ENCODE measurements at places on chromosomes 2 and 18.
A peak's percentile ranks its signal among the peaks of the same experiment; 100 is the strongest.

GRCh38 chr2:26563686-26564085, 77.5 kb downstream of the CIB4 start:
- DNase-seq, result no peak

GRCh38 chr2:144099340-144099739, 420.6 kb downstream of the ZEB2 start:
- DNase-seq, result no peak

DNA sequence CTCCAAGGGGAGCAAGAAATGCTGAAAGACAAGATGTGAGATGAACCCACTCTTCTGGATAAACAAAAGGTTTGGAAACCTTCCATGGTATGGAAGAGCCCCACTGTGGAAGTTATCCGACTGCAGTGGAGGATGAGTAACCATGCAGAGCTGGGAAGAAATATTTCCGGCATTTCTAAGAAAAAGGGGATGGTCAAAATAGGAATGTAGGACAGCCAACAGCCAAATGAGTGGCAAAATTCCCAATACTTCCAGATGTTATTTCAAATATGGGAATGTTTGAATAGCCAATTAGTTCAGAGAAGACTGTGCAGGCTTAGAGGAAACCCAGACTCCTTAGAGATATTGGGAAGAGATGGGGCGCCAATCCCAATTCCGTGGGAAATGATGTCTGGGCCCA, 246.8 kb downstream of the RAD51AP2 start:
- DNase-seq, result no peak

- DNase-seq, result peak; percentile 11
Measured at GRCh38 chr2:111199840-111200239, 79.1 kb downstream of the BCL2L11 start.

- no peak for DNase-seq
Measured at GRCh38 chr2:235371018-235371417, 122.8 kb upstream of the AGAP1 start.

DNA sequence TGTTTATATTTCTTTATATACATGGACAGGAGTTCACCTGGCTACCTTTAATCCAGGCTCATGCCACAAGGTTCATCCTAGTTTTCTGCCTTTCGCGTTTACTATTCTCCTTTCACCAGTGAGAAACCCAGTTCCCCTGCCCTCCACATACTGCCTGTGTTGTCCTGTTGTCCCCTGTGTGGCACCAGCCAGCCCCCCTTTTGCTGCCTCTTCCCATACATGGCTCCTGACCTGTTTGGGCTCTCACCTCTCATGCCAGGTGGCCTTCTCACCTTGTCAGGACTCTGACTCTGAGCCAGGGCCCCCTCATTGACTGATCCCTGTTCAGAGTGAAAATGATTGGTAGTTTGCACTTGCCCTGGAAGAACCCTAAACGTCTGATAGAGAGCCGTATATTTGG, 13.6 kb downstream of the ASB1 start:
- DNase-seq, result no peak

- no peak for DNase-seq
Measured at GRCh38 chr2:214904634-214905033, 95.2 kb upstream of the BARD1 start.

DNA sequence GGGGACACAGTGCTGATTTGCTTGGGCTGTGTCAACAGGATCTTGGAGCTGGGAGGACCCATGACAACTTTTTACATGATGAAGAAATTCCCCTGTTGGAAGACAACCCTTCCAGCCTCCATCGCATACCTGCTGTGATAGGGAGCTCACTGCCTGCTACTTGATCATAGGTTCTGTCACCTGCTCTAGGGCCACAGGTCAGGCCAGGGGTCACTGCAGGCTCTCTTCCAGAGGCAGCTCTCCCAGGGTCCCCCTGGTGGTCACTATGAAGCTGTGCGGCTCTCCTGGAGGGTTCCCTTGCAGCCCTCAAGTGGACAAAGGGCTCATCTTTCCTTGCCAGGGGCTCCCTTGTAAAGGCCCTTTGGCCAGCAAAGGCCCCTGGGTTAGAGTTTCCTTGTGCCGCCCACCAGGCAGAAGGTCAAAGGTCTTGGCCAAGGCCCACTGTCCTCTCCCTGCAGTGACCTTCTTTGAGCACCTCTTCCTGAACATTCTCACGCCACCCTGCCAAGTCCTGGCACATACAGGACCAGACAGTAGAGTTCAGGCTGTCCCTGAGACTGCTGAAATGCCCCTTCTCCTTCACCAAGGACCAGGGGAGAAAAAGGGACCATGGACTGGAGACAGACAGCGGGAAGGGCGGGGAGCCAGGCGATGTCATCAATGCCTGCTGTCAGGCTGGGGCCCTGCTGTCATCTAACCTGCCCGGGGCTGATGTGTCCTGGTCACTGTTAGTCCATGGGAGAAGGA, 345.1 kb downstream of the DYSF start:
- DNase-seq, result peak; percentile 27

DNA sequence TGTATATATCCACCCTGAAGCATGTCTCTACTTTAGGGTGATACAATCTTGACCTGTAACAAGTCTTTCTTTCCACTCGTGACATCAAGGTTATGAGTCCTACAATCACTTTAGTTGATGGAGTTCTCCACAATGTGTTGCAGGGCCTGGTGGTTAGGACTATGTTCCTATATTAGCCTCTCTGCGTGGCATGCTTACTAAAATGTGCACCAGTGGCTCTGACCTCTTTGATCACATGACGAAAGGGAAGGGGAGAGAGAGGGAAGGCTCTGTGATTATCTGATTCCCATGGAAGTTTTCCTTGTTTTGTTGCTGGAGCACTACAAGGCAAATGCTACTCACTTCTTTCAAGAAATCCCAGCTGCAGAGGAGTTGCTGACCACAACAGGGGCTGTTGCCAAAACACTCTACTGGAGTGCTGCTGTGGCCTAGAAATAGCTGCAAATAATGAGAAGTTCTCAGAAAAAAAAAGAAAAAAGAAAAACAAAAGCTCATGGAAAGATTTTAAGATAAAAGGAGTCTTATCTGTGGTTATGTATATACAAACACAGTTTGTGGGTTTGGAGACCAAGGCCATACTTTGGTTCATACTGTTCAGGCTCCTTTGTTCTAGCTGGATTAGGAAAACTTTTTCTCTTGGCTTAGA, 272.8 kb upstream of the MMADHC start:
- no peak for DNase-seq

DNA sequence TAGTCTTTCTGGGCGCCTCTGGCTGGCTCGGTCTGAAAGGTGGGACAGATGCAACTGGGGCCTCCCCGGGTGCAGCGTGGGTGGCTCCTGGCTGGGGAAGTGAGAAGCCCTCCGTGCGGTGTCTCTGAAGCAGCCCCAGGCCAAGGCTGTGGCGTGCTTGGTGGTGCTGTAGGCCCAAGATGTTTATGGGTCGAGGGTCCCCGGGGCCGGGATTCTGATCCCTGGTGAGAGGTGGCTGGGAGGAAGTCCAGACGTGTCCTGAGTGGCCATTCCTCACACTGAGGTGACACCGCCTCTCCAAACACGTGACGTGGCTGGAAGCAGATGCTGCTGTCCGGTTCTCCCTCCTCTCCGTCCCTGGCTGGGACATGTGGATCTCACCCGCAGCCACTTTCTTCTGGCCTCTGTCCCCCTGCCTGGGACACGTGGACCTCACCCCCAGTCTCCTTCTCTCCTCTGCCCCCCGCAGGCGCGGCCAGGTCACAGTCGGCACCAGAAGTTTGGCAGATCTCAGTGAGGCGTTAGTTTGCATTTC, 12.6 kb downstream of the RTP5 start:
- peak; percentile 60 for DNase-seq

- no peak for DNase-seq
Measured at GRCh38 chr2:112849956-112850355, 13.4 kb upstream of the IL1B start.

GRCh38 chr2:45269149-45269793, 260.0 kb upstream of the SIX2 start:
- DNase-seq, result no peak

DNA sequence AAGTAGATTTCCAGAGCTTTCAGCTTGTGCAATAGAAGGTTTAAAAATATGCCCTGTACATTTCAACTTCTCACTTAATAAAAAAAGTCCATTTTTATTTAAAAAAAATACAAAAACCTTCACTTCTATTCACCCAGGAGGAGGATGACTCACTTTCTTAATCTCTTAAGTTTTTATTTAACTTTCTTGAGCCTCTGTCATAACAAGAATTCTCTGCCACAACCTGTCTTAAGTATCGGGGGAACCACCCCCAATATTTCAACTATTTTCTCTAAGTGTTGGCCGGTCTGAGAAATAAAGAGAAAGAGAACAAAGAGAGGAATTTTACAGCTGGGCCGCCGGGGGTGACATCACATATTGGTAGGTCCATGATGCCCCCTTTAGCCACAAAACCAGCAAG, 58.4 kb downstream of the LRATD1 start:
- DNase-seq, result no peak

DNA sequence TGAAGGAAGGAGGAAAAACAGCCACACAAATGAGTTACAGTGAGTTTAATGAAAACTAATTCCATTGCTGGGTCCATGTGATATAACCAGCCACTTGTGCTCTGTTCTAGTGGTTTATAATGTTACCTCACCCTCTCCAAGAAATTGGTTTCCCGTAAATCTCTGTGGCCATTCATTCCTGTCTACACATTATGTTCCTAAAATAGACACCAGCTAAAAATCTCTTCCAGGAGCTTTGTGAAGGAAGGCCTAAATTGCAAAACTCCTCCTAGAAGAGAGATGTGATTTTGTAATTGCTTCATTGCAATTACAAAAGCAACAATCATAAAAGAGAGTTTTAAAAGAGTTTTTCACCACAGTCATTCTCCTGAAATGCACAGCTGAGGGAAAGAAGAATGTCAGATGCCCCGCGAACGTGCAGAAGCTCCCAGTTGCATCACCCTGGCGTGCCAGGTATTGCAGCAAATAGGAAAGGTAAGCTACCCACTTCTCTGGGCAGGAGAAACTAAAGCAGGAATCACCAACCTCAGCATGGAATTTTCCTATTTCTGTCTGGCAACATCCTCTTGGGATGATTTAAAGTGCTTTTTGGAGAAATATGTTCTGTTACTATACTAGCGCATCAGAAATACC, 1.7 kb downstream of the SCN1A start:
- no peak for DNase-seq

- no peak for DNase-seq
Measured at GRCh38 chr2:65607662-65608305, 175.4 kb upstream of the SPRED2 start.

GRCh38 chr18:35983147-35983546, 10.7 kb downstream of the RMP24 start:
- no peak for DNase-seq

- peak; percentile 8 for DNase-seq
Measured at GRCh38 chr2:70698847-70699246, 69.2 kb downstream of the ADD2 start.

DNA sequence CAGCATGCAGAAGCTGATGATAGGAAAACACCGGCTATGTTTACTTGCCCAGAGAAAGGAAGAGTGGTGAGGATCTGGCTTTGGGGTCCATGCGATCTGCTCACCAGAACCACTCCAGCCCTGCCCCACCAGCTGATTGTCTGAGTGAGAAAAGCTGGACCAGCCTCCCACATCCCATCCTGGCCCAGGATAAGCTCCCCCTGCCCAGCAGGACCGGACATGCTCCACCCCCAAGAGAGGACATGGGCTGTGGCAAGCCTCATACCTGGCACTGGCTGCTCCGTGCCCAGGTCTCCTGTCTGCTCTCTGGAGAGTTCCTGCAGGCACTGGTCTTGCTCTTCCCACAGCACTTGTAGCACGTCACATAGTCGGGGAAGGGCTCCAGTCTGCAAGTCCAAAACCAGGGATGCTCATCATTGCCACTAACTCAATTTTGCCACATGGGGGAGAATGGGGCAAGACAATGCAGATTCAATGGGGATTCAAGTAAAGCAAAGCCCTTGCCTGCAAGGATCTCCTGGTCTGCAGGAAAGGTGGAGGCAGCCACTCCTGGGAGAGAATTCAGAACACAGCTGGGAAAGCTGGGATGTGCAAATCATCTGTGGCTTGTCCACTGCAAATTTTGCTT, 30.0 kb downstream of the SCTR start:
- no peak for DNase-seq

DNA sequence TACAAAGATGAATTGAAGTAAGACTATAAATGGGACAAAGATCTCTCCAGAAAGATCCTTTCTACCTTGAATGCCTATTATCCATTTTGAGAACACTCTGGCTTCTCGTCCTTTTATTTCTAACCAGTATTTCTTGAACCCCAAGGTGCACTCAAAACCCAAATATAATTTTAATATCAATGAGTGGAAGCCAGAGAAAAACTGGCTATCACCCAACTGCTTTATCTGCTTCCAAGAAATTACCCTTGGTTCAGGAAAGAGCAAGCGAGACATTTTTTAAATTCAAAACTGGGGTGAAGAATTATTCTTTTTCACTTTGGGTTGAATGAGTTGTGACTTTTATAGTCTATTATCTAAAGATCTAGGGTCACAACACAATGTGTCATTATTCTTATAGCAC, 221.3 kb downstream of the PTH2R start:
- no peak for DNase-seq

- DNase-seq, result no peak
Measured at GRCh38 chr18:70116949-70117348, 88.5 kb downstream of the RTTN start.

DNA sequence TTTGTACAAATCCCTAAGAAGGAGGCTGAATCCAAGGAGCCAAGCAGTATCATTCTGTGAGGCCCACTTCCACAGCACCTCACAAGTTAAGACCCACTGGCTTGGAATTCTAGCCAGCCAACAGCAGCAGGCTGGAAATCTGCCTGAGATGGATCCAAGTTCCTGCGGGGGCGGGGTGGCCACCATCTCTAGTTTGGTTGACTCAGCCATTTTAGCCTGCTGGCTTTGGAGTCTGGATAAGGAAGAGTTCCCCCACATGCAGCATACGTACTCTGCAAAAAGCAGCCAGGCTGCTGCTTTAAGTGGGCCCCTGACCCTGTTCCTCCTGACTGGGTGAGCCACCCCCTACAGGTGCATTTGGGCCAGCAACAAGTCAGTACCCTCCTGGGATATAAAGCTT, 65.2 kb downstream of the FARP2 start:
- DNase-seq, result no peak

GRCh38 chr2:174246944-174247381, 1.4 kb downstream of the OLA1 start:
- DNase-seq, result peak; percentile 27

- DNase-seq, result no peak
Measured at GRCh38 chr2:172845028-172845630, 109.5 kb downstream of the RAPGEF4 start.

- DNase-seq, result peak; percentile 26
Measured at GRCh38 chr2:204072443-204073324, 136.1 kb downstream of the ICOS start.

GRCh38 chr2:27762951-27763906, 8.3 kb upstream of the MRPL33 start:
- DNase-seq, result no peak

GRCh38 chr18:5874336-5874735, 21.0 kb downstream of the TMEM200C start:
- DNase-seq, result no peak

- no peak for DNase-seq
Measured at GRCh38 chr18:76953156-76953555, 130.8 kb downstream of the ZNF236 start.

DNA sequence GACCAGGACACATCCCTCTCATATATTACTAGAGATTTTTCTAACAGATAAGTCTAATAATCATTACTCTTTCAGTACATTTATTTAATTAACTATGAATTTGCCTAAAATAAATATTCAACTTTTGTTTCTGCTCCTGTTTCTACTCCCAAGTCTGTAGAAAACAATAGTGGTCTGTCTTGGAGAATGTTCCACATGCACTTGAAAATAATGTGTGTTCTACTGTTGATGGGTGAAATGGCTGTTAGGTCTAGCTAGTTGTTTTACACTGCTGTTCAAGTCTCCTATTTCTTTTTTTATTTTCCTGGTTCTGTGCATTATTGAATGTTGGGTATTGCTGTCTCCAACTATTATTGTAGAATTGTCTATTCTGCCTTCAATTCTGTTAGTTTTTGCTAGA, 47.2 kb downstream of the SPOPL start:
- DNase-seq, result no peak

Data from SK-N-DZ (cell line).